ENCODE measurements at places on chromosomes 2 and 18.

GRCh38 chr2:33278245-33278943, 198.1 kb upstream of the RASGRP3 start:
- no peak for DNase-seq

DNA sequence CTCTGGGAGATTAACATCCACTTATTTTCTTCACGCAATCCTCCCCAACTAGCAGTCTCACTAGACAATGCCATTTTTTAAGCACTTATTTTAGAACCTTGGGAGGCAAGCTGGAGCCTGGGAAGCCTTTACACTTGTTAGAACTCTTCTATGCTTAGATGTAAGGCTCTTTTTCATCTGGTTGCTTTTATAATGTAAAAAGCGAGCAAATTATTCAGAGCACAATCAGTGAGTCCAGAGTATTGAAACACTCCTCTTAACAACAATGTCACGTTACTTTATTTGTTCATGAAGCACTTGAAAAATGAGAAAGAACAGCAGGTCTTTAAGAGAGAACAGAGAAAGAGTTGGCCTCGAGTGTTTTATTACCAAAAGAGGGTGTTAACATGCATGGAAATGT, 84.1 kb upstream of the SLC8A1 start:
- DNase-seq: no peak

GRCh38 chr2:240638512-240639160, 13.4 kb downstream of the GPR35 start:
- no peak for DNase-seq

DNA sequence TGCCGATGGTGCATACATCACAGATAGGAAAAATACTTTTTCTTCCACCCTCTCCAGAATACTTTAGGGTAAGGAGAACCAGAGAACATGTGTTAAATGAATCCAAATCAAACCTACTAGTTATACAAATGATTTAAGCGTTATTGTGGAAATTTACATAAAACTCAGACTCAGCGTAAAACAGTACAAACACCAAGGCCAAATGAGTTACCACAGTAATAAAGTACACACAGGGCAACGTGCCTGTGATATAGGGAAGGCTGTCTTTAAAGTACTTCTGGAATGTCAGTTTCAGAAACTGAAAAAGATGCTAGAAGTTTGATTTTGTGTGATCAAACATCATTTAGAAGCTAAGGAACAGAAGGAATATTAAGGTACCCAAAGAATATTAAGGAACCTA, 46.9 kb downstream of the PTPRM start:
- DNase-seq: no peak

DNA sequence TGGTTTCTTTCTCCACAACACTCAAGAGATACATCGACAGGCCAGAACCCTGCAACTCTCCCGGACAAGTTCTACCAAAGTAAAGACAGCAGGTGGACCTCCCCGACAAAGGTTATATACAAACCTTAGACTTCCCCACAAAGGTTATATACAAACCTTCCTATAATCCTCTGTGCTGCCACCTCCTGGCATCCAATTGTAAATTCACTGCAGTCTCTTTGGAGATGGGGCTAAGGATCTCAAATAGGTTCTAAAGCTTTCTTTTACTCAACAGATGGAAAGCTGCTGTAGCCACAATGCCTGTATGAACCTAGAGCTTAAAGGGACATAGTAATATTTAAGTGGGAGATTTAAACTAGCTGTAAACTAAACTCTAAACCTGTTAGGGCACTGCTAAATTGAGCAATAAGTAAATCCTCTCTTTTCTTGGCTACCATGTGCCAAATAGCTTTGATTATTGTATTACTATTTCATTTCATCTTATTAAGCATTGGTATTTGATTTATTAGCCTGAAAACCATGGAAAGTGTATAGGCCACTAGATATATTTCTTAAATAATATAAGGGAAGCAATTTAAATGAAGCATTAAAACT, 9.8 kb upstream of the MREG start:
- no peak for DNase-seq

GRCh38 chr2:26785431-26786206, at the start of gene CENPA:
Gene CENPA, plus strand, starts transcription at chr2:26786056. Its CDS starts 141 bp downstream, at chr2:26786197.
- DNase-seq: peak; percentile 91

DNA sequence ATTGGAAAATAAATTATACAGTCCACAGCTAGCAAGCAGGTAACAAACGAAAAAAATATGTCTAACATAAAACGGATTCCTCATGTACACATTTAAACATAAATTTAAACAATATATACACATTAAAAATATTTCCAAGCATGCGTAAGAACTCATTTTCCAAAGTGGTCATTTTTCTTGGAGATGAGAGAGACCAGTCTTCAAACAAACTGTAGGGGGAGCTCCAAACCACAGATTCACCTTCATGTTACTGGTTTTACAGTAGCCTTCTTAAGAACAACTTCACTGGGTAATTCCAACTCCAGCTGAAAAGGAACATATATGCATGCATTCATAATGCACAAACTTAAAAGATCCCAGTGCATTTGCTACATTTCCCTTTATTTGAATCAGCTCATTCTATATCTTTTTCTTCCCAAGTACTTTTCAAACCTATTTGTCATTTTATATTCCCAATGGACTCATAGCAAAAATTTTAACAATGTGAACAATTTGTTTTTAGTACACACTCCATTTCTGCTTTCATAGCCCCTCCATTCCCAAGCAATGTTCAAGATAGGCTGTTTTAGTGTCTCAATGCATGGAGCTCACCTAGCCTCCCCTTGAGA, 4.7 kb upstream of the STAMBP start:
- DNase-seq: no peak

GRCh38 chr2:237892478-237892877, 33.1 kb downstream of the RAMP1 start:
- DNase-seq: no peak

GRCh38 chr2:168732100-168732499, 70.3 kb upstream of the NOSTRIN start:
- DNase-seq: no peak

DNA sequence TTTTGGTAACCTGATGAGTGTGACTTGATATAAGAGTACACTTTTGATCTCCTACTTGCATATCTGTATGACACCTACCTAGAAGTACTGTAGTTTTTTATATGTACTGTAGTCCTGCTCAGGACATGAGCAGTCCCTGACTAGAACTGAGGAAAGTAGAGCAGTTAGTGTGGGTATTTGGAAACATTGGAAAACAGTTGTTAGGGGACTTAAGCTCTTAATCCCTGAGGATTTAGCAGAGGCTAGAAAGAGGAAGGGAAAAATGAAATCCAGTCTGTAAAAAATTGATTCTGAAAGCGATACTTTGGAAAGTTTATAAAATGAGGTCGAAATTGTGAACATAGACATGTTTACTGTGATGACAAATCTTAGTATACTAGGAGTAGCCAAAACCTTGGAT, 125.6 kb downstream of the NCOA1 start:
- no peak for DNase-seq
